GM23338 (cell line): ENCODE measurements at places on chromosomes 7 and 10.

GRCh38 chr7:119974972-119975371 is 298.0 kb upstream of the KCND2 start:
- no peak for DNase-seq

DNA sequence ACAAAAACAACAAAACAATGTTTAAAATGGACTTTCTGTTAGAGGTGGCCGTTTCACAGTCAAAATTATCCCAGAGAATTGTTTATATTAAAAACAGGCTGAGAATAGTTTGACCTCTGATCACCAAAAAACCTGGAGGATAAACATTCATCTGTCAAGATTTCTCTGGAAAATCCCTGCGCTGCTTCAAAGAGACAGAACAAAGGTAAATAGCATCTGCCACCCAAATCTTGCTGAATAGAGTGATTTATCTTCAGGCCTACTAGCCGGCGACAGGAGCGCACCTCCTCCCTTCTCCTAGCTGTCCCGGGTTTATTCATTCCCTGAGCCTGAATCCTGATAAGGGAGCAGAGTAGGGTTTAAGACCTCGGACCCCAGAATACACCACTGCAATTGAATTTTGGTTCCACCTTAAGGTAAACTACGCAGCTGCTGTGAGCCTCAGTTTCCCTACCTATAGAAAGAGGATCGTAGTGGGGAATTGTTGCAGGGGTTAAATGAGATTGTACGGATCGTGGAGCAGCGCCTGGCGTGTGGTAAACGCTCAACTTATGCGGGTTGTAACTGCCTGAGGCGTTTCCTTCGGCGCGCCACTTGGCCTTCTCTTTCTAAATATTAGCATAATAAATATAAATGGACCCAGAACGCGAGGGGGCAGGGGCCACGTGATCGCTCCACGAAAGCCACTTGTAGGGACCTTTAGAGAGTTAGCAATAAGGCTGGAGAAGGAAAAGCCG is 498 bp upstream of the ST7 start:
- DNase-seq = peak; percentile 69

- DNase-seq = peak; percentile 81
These were observed 29.7 kb upstream of the SEC61G start for GRCh38 chr7:54788664-54789063.

GRCh38 chr7:81433692-81434331 is 336.0 kb downstream of the HGF start:
- DNase-seq = no peak

- no peak for DNase-seq
These were observed 100.5 kb upstream of the TCF7L2 start for GRCh38 chr10:112849546-112849945.

GRCh38 chr7:106029451-106029850 is 66.4 kb downstream of the CDHR3 start:
- no peak for DNase-seq

DNA sequence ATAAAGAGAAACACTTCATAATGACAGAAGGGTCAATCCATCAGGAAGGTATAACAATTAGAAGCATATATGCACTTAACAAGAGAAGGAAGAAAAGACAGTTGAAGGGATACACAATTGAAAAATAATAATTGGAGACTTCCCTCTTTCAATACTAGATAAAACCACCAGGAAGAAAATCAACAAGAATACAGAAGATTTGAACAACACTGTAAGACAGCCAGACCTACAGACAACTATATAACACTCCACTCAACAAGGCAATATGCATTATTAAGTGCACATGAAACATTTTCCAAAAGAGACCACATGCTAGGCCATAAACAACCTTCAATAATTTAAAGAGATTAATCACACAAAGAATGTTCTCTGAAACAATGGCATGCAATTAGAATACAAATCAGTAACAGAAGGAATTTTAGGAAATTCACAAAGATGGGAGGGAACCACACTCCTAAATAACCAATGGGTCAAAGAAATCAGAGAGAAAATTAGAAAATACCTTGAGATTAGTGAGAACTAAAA is 35.1 kb downstream of the ZNF438 start:
- DNase-seq = no peak

- no peak for DNase-seq
These were observed 63.5 kb upstream of the ZNF746 start for GRCh38 chr7:149561072-149561471.

GRCh38 chr7:23026164-23026563 is 12.2 kb upstream of the HYCC1 start:
- DNase-seq = no peak

DNA sequence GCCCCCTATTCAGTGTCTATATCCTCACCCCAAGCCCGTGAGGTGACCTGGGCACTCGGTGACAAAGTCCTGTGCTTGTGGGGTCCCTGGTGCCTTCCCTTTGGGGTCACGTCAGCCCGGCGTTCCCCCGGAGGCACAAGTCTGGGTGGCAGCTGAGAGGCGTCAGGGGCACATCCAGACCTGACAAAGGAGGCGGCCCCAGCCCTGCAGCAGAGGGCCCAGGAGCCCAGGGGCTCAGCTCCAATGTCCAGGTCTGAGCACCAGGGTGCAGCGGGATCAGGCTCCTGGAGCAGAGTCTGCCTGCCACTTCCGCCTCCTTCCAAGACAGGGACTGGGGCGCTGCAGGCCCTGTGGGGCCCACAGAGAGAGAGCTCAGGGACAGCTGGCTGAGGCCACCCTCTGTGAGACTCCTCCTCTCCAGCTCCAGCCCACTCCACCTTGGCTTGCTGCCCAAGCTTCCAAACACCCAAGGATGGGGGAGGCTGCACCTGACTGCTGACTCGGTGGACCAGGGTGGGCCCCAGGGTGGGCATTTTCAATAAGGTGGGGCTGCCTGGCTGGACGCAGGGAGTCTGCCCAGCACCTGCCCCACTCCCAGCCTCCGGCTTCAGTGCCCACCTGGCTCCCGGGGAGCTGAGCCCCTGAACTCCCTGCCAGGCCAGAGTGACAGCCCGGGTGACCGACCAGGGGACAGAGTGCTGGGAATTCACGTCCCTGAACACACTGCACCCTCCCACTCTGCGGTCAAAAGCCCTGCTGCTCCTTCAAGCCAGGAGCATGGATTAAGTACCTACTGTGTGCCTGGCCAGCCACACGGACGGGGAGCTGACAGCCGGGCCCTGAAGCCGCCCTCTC is 1.0 kb upstream of the KNDC1 start:
- peak; percentile 73 for DNase-seq

DNA sequence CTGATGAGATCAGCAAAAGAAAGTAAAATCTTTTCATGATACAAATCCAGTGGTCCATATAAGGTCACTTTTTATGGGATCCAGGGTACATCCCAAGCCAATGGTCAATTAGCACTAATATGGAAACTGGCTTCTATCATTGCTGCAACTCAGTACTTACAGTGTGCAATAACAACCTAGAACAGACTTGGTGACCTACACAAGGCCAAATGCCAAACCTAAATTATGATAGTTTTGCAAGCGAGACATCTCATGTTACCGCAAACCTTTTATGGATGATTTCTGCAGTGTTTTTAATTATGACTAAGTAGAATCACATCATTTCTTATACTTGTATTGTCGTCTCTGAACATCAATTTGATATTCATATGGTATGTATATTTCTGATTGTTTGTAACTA is 583.5 kb upstream of the SEMA3D start:
- no peak for DNase-seq

- DNase-seq = no peak
These were observed 53.7 kb upstream of the SEMA3A start for GRCh38 chr7:84248267-84248666.

GRCh38 chr10:79322616-79323543 is 24.4 kb upstream of the PPIF start:
- DNase-seq = no peak

DNA sequence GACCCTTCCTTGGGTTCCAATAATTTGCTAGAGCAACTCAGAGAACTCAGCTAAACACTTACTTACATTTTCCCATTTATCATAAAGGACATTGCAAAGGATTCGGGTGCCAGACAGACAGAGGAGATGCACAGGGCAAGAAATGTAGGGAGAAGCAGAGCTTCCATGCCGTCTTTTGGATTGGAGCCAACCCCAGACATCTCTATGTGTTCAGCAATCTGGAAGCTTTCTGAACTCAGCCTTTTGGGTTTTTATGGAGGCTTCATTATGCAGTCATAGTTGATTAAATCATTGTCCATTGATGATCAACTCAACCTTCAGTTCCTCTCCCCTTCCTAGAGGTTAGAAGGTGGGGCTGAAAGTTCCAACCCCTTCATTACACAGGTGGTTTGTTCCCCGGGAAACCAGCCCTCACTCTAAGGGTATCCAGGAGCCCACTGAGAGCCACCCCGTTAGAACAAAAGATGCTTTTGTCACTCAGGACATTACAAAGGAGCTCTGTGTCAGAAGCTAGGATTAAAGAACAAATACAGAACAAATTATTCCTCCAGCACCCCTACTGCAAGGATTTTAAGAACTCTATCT is 211.9 kb upstream of the VSTM2A start:
- no peak for DNase-seq

GRCh38 chr10:100327007-100327717 is 2.9 kb downstream of the PKD2L1 start:
- DNase-seq = no peak

DNA sequence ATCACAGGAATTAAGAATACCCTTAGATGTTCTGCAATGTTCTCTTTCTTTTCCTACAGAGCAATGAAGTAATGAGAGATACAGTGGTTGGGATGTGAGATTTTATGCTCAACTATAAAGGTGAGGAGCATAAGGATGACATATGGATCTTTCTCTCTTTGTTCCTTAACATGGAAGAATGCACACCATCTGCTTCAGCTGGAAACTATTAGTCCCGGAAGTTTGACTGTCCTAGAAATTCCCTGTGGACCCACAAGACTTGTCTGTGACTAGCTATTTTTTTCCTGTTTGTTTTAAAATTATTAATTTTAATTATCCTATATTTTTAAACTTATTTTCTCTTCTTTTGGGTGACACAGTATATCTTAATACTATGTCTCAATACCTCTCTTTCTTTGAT is 80.2 kb downstream of the DKK1 start:
- no peak for DNase-seq

- DNase-seq = no peak
These were observed 81.6 kb downstream of the PRKAG2 start for GRCh38 chr7:151795168-151795811.

GRCh38 chr10:97736403-97736901 is 476 bp upstream of the ZFYVE27 start:
- DNase-seq = no peak

DNA sequence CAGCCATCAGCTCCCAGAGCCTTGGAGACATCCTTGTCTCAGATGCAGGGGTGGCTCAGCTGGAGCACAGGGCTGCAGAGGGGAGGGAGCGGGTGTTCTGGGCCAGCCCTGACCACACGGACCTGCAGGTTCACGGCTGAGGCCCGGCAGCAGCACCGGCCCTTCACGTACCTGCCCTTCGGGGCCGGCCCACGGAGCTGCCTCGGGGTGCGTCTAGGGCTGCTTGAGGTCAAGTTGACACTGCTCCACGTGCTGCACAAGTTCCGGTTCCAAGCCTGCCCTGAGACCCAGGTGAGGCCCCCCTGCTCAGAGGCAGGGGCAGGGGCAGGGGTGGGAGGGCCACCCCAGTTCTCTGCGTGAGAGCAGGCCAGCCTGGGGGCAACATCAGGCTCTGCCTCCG is 45.2 kb downstream of the PARP12 start:
- DNase-seq = no peak

GRCh38 chr10:124589491-124590041 is 127.9 kb downstream of the LHPP start:
- no peak for DNase-seq

DNA sequence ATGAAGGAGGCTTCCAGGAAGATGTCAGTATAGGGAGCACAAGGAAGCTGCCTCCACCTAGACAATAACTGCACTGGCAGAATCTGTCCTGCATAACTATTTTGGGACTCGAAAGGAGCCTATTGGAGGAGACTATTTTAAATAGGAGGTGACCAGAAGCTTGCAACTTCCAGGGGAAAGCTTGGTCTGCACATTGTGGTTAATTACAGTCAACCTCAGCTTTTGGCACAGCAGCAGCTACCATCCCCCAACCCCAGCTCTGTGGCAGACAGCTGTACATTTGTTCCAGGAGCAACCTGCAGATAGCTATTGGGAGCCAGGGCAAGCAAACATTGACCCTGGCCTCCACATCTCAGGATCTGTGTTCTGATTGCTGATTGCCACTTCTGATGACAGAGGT is 46.3 kb upstream of the NANOS1 start:
- peak; percentile 12 for DNase-seq

DNA sequence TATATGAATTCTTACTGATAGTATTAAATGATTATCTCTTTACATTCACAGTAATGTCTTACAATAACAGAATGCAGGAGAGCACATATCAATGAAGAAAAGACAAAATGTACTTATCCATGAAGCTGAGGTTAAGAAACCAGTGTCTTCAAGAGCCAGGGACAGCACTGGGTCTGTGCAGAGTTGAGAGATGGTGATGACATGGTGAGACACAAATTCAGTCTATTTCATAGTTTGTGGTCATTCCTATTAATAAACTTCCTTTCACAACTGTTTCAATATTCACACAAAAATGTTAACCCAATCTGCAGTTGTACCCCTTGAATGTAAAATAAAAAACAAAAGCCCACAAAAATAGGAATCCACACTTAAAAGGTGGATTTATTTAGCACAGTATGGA is 5.3 kb upstream of the MAGI2 start:
- no peak for DNase-seq

DNA sequence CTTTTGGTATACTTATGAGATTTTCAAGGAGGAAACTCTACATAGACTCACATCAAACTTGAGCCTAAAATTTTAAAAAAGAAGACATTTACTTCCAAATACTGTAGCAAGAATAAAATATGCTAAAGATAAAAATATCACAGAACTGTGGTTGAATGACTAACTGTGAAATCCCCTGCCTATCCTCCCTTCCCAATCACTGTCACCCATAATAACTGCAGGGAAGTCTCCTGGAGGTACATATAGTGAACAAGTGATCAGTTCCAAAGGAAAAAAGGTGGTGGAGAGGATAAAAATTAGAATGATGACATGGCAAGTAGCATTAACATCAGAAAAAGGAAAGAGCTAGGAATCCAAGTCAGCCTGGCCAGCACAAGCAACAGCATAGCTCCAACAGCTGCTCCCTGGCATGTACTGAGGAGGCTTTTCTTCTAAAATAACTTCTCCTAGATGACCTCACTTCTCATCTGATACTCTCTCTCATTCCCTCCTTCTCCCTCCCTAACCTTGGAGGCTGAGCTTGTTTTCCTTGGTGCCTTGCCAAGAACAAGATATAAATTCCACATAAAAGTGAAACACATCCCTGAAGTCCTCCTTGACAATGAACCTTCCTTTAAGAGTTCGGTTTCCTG is 124.0 kb downstream of the IQUB start:
- DNase-seq = no peak

DNA sequence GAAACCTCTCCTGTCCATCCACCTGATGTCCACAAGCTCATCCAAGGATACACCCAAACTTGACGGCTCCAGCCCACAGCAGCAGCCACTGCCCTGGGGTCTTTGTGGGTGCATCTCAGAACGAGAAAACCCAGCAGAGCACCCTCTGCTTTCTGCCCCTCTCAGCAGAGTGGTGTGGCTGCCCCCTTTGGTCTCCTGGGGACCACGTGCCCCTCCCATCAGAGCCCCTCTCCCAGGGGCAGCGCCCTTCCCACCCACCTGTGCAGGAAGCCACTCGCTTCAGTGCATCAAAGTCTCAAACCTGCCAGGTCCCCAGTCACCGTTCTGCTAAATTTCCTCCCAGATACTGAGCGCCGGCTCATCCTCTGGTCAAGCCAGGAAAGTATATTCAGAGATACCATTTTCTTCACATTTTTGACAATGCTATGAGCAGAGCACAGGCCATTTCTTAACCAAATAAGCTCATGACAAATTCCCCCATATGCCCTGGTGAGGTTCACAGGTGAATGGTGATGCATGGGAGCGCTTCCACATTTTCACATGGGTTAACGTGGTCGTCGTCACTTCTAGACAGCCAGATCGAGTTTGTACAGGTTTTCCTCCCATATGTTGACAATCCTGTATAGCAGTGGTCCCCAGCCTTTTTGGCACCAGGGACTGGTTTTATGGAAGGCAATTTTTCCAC is 32.4 kb downstream of the CAMK2B start:
- DNase-seq = no peak
